Osteocyte (in vitro differentiated cells): ENCODE measurements at places on chromosomes 3 and 15. TPM values are rescaled to one million over a fixed set of nuclear protein-coding genes. Genes with fewer than 3 reads are reported as not detected.

Gene FRMD4B
- 0.52 and 1.3 TPM in 2 replicates for total RNA-seq

Gene RPL22L1
- total RNA-seq: 39.4 and 43.7 TPM in 2 replicates

Gene IGSF11
- not detected in 2 replicates for total RNA-seq

Gene BFSP2
- not detected in 2 replicates for total RNA-seq

Gene MAP4
- 275 and 295 TPM in 2 replicates for total RNA-seq

Gene HGD
- 0.27 and 0.44 TPM in 2 replicates for total RNA-seq

Gene FAM3D
- not detected in 2 replicates for total RNA-seq

Gene NRROS
- total RNA-seq: 0.13 and 0.24 TPM in 2 replicates

Gene TTC23
- total RNA-seq: 23.1 and 23.5 TPM in 2 replicates

Gene GMNC
- total RNA-seq: 2.2 and 2.8 TPM in 2 replicates

Gene PLXNB1
- total RNA-seq: 76.7 and 88.2 TPM in 2 replicates

Gene ADCY5
- total RNA-seq: 10.6 and 15.3 TPM in 2 replicates

Gene SHC4
- total RNA-seq: 4.2 and 4.6 TPM in 2 replicates

Gene KLHL25
- 3.6 and 3.9 TPM in 2 replicates for total RNA-seq

Gene CADM2
- total RNA-seq: 1.5 and 2.2 TPM in 2 replicates

Gene TNNC1
- 0.60 TPM in 1 of 2 replicates, not detected in the other for total RNA-seq

Gene CA12
- total RNA-seq: 0.76 and 0.97 TPM in 2 replicates

Gene FHIT
- total RNA-seq: 1.6 and 2.3 TPM in 2 replicates

Gene TLR9
- not detected in 2 replicates for total RNA-seq

Gene TM4SF1
- total RNA-seq: 120 and 122 TPM in 2 replicates

Gene LRIG1
- 60.8 and 64.2 TPM in 2 replicates for total RNA-seq

Gene FETUB
- total RNA-seq: not detected in 2 replicates

Gene BCL2A1
- not detected in 2 replicates for total RNA-seq

Gene KCNMB3
- total RNA-seq: 2.6 and 3.2 TPM in 2 replicates

Gene PARP6
- total RNA-seq: 93.9 and 97.8 TPM in 2 replicates

Gene C3orf62
- total RNA-seq: 8.4 and 9.4 TPM in 2 replicates

Gene UCN2
- total RNA-seq: 0.81 and 0.89 TPM in 2 replicates

Gene TMEM212
- total RNA-seq: not detected in 2 replicates

Gene PPP1R14D
- total RNA-seq: not detected in 2 replicates

Gene ACOX2
- 0.51 TPM in 1 of 2 replicates, not detected in the other for total RNA-seq

Gene RFC4
- 17.2 and 18.1 TPM in 2 replicates for total RNA-seq

Gene PTPRG
- 48.1 and 51.5 TPM in 2 replicates for total RNA-seq

Gene STARD5
- total RNA-seq: 1.3 and 1.7 TPM in 2 replicates

Gene TERC
- 1.5 TPM in 1 of 2 replicates, not detected in the other for total RNA-seq

Gene TNFAIP8L3
- 0.31 and 0.35 TPM in 2 replicates for total RNA-seq

Gene MB21D2
- total RNA-seq: 5.3 and 5.5 TPM in 2 replicates

Gene EPHB1
- total RNA-seq: 0.75 and 1.1 TPM in 2 replicates

Gene CDHR4
- not detected in 2 replicates for total RNA-seq

Gene DET1
- 8.2 and 9.8 TPM in 2 replicates for total RNA-seq

Gene THSD4
- 4.5 and 5.7 TPM in 2 replicates for total RNA-seq

Gene KLHL40
- not detected in 2 replicates for total RNA-seq
